ENCODE measurements at places on chromosomes 12 and 14.

- DNase-seq = no peak
Measured at GRCh38 chr12:124698211-124698997, 131.0 kb upstream of the NCOR2 start.

- peak; percentile 94 for DNase-seq
Measured at GRCh38 chr14:79044894-79045624, 874.9 kb downstream of the NRXN3 start.

DNA sequence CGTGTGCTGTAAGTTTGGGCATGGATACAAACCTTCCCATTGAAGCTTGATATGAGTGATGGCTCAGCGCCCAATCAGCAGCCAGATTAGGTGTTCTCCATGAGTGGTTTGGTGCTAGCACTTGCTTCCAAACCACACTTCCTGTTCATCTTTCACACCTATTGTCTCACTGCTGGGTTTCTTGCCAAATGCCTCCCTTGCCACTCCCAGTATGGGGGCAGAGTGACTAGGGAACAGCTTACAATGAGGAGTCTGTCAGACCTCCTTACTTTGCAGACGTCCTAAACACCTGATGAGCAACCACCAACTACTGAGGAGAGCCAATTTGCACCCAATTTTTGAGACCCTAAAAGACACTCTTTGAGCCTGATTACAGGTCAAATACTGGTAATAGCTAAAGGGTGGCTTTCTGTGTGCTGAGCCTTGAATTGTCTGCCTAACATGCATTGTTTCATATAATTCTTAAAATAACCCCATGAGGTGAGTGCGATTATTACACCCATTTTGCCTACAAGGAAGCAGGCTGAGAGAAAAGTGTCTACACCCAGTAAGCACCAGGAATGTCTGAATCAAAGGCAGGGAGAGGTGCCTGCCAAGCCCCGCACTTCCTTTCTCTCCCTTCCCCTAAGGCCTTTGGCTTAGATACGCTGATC lies 48.4 kb upstream of the FOS start:
- DNase-seq = peak; percentile 41

DNA sequence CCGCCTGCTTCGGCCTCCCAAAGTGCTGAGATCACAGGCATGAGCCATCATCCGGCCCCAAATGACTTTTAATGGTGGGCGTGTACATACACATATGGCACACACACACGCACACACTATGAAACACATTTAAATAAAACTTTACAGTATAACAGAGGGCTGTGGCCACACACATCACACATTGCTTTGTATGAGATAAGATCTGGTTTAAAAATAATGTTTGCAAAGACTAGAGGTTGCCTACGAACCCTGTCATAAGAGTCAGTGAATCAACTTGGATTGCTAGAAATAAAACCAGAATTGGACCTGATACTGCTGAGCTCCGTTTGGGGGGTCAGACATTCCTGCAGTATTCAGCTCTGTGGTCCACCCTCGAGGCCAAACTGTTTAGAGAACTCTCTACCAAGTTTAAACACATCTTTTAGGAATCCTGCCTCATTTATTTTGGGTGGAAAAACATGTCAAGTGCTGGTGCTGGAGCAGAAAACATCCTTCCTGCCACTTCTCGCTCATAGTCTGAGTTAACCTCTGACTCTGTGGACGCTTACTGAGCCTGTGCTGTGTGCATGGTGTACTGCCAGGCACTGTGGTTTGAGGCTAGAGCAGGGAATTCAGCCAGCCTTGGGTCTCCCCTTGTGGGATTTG lies 47.8 kb upstream of the EML1 start:
- peak; percentile 48 for DNase-seq

- no peak for DNase-seq
Measured at GRCh38 chr12:71972441-71973074, 33.9 kb downstream of the TPH2 start.

- DNase-seq = no peak
Measured at GRCh38 chr12:104484079-104484478, 27.3 kb downstream of the CHST11 start.

DNA sequence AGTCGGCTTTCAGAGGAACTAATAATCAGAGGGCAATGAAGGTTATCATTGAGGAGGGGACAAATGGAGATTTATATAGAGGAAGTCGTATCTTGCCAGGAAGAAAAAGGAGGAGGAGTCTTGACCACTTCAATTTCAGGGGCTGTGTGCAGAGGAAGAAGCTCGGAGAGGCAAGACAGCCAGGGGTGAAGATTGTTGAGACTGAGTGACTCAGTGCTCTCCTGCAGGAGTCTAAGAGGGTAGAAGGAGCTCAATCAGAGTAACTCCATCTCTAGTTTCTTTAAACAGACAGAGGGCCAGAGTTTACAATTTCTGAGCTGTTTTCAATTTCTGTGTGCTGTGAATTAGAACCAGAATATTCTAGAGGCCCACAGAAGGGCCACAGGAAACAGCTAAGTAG lies 439.3 kb upstream of the PRICKLE1 start:
- DNase-seq = peak; percentile 28

- DNase-seq = no peak
Measured at GRCh38 chr12:94721173-94721572, 70.8 kb upstream of the TMCC3 start.

GRCh38 chr14:94864387-94865195 lies 94.7 kb upstream of the GSC start:
- no peak for DNase-seq

GRCh38 chr12:98594050-98594835 lies 757 bp downstream of the SLC25A3 start:
- no peak for DNase-seq

- no peak for DNase-seq
Measured at GRCh38 chr14:52987042-52987441, 36.2 kb upstream of the FERMT2 start.

DNA sequence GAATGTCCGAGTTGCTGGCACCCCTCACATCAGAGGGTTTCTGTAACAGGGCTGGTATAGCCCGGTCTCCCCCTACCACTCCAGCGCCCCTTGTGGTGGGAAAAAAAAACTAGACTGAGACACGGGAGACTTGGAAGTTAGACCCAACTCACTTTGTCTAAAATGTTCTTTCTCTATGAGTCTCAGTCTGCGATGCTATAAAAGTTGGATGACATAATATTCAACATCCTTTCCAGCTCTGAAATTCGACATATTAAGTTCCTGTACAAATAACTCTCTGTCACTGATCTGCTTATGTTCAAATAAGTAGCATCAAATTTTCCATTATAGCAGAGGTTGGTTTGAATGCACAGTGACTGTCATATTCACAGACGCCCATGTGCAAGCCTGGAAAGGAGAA lies 25.7 kb upstream of the TC2N start:
- DNase-seq = no peak

- DNase-seq = peak; percentile 24
Measured at GRCh38 chr12:65415826-65416225, 137.3 kb downstream of the MSRB3 start.

DNA sequence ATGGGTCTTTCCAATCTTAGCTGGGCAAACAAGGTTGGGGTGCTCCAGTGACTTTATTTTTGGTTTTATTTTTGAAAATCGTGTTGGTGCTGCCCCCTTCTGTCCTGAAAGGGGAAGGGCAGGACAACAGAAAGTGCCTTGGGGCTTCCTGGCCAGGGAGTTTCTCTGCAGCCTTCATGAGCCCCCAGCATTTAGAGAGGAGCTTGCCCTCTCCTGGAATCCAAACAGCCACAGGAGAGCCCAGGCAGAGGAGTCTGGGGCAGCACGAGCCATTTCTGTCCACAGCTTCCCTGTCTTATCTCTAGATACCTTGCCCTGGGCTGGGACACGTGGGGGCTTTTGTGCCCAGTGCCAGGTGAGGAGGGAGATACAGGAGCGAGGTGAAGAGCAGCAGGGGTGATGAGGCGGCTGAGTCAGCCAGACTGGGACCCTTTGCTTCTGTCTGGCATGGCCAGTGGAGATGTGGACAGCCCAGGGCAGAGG lies 4.4 kb upstream of the C1RL start:
- DNase-seq = peak; percentile 12

DNA sequence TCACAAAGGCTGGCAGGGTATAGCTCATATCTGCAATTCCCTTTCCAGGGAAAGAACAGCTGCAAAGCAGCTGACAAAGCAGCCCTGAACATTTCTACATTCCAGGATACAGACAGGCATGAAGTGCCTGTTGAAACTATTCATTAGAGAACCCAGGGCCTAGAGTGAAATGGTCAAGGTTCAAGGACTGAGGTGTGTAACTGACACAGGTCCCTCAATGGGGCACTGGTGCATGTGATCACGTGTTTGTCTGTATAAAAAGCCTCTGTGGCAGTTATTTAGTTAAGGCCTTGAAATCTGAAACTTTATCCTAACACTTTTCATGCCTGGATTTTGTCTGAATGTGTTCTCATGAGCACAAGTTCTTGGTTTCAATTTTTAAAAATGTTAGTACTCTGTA lies 47.1 kb downstream of the GIT2 start:
- DNase-seq = peak; percentile 42

DNA sequence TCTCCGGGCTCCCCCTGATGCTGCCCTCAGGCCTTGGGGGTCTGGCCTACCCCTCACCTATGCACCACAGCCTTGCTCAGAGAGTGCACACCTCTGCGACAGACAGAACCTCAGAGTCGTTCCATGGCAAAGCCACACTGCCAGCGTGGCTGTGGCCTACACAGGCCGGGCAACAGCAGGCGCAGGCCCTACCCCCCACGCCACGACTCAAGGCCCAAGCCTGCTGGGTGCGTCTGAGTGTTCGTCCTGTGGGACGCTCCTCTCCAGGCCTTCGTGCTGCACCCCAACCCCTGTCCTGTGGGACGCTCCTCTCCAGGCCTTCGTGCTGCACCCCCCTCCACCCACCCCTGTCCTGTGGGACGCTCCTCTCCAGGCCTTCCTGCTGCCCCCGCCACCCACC lies 54.2 kb downstream of the LRCOL1 start:
- no peak for DNase-seq

GRCh38 chr12:89225808-89226411 lies 126.4 kb downstream of the DUSP6 start:
- peak; percentile 64 for DNase-seq

- DNase-seq = no peak
Measured at GRCh38 chr14:82045339-82045738, 511.7 kb upstream of the SEL1L start.

All from brain microvascular endothelial cell (primary cell).